ENCODE measurements at places on chromosomes 3 and 15.

- DNase-seq = no peak
Measured at GRCh38 chr15:31077181-31077580, 24.3 kb downstream of the TRPM1 start.

DNA sequence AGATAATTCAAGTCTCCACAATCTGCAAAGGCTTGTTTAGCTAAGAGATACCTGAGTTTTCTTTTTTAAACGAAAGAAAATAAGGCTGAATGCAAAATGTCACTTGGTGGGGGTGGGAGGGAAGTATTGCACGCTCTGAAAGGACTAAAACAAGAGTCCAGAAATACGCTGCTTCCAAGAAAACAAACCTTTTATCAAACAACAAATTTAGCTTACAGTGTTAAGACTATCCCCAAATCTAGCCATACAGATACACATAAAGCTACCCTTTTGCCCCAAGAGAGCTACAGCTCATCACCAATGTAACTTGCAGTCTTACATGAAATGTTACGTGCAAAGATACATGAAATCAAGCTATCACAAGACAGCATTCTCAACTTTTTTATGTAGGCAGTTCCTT is 522.5 kb downstream of the FOXP1 start:
- DNase-seq = no peak

DNA sequence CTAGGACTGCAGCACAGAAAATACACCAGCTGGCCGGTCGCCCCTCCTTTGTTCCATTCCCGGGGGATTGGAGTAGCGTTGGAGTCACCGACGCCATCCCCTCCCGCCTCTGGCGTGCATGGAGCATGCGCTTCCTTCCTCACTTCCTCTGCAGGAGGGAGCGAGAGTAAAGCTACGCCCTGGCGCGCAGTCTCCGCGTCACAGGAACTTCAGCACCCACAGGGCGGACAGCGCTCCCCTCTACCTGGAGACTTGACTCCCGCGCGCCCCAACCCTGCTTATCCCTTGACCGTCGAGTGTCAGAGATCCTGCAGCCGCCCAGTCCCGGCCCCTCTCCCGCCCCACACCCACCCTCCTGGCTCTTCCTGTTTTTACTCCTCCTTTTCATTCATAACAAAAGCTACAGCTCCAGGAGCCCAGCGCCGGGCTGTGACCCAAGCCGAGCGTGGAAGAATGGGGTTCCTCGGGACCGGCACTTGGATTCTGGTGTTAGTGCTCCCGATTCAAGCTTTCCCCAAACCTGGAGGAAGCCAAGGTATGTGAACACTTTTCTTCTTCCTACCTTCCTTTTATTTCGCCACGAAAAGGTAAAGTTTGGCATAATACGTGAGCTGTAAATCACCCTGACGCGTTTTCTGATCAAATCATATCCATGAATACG is at the start of gene SCG3:
Gene SCG3 (plus strand): TSS at position 201 of the 661 bp plus-strand sequence. CDS start 253 bp downstream, at position 454.
- peak; percentile 67 for DNase-seq

- DNase-seq = peak; percentile 92
Measured at GRCh38 chr3:80733522-80734176, 965.9 kb upstream of the ROBO1 start.

GRCh38 chr3:55330355-55330754 is 156.8 kb downstream of the WNT5A start:
- peak; percentile 98 for DNase-seq

DNA sequence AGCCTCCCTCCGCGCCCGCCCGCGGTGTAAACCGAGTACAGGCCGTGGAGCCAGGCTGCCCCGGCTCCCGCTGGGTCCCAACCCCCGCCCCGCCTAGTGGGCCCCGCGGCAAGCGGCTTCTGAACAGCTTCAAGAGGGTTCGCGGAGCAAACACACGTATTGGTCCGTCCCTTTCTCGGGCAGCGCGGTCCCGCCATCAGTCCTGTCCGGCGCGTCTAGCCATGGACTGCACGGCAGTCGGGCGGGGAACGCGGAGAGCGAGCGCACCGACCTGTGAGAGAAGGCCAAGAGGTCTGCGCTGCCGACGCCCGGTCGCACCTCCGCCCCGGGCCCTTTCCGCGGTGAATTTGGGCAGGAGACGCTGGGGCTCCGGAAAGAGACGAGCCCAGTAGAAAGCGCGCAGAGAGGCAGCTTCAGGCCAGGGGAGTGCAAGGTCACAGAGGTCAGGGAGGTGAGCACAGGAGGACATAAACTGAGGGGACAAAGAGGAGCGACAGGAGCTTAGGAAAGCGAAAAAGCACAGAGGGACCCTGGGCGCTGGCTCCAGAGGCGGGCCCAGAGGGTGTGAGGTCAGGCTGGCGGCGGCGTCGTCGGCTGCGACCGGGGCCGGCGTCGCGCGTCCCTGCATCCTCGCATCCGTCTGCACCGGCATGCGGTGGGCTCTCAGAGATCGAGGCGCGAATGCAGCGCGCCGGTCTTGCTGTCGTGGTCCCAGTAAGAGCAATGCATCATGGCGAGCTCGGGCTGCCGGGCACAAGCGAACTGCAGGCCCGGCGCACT is 1.8 kb downstream of the FOXL2 start:
- DNase-seq = no peak

DNA sequence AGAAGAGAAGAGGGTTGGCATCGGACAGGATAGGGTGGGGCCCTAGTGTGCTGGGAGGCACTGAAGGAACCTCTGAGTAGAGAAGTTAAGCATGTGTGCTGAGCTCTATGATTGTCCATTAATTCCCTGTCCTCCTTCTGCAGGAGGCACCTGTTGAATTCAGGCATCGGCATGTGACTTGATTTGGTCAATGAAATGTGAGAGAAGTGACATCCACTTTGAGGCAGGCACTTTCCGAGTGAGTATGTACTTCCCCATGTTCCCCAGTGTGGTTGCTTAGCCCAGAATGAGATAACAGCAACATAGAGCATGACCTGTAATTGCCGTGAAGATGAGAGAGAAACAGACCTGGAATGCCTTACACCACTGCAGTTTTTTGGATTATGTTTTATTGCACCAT is 224.8 kb downstream of the RPLP1 start:
- DNase-seq = no peak

DNA sequence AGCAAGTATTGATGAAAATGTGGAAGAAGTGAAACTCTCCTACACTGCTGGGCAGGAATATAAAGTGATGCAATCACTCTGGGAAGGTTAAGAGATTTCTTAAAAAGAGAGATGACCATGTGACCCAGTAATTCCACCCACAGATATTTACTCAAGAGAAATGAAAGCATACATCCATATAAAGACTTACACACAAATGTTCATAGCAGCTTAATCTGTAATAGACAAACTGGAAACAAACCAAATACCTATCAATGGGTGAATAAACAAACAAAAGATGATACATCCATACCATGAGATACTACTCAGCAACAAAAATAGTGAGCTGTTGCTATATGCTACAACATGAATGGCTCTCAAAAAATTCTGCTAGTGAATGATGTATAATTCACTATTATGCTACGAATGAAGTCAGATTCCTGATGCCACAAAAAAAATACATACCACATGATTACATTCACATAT is 463.3 kb downstream of the MAGI1 start:
- peak; percentile 86 for DNase-seq

- DNase-seq = no peak
Measured at GRCh38 chr15:89487791-89488190, 8.6 kb downstream of the RHCG start.

DNA sequence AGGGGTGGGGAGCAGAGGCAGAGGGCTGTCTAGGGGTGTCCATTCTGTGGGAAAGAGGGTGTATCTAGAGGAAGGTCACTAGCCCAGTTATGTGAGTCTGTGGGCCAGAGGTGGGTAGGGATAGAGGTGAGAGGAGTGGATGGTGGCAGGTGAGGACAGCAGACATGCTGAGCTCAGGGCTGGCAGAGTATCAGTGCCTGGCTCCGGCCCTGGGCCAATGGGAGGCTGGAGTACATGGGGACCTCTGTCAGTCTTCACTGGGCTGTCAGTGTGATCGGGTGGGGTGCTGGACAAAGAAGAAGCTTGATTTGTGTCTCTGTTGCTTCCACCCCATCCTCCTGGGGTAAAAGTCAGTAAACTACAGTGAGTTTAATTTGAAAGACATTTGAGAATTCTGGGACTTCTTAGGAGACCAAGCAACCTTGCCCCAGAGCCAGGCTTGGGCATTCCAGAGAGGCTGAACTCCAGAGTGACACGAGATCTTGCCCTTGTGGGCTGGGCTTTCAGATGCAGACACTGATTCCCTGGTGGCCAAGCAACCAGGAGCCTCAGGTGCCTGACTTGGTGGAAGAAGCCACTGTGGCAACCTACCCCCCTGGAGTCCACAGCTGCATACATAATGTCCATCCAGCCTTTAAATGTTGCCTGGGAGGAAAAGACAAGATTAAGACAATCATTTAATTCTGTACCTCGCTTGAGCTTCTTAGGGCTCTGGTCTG is 60.7 kb downstream of the EXOG start:
- no peak for DNase-seq

GRCh38 chr3:138093721-138094120 is 21.7 kb downstream of the DZIP1L start:
- no peak for DNase-seq

DNA sequence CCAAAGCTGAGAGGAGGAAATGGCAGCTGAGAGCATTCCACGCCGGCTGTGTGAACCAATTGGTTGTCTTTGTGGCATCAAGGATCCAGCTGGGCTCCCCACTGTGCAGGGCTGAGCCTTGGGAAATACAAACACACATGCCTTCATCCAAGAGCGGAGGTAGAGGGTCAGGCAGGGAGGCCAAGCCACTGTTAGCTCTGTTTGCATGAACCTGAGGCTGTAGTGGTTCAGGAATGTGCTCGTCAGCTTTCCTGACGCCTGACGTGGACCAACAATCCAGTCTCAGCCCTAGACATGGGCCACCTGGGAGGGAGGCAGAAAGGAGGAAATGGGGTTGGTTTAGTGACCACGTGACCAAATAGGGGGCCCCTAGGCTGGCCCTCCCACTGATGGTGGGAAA is 276.9 kb downstream of the TLE3 start:
- DNase-seq = peak; percentile 82

- DNase-seq = no peak
Measured at GRCh38 chr15:101349047-101349951, 54.3 kb upstream of the SNRPA1 start.

GRCh38 chr3:48532977-48533337 is 23.6 kb downstream of the PFKFB4 start:
- no peak for DNase-seq

GRCh38 chr15:38768970-38769369 is 204.4 kb upstream of the RASGRP1 start:
- peak; percentile 40 for DNase-seq

DNA sequence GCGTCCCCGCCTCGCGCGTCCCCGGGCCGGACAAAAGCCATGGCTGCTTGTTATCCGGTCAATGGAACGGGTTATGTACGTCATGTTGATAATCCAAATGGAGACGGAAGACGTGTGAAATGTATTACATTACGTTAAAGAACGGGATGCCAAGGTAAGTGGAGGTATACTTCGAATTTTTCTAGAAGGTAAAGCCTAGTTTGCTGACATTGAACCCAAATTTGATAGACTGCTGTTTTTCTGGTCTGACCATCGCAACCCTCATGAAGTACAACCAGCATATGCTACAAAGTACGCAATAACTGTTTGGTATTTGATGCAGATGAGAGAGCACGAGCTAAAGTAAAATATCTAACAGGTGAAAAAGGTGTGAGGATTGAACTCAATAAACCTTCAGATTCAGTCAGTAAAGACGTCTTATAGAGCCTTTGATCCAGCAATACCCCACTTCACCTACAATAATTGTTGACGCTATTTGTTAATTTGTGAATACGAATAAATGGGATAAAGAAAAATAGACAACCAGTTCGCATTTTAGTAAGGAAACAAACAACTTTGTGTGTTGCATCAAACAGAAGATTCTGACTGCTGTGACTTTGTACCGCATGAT is 19.8 kb downstream of the WDR73 start:
- DNase-seq = no peak

DNA sequence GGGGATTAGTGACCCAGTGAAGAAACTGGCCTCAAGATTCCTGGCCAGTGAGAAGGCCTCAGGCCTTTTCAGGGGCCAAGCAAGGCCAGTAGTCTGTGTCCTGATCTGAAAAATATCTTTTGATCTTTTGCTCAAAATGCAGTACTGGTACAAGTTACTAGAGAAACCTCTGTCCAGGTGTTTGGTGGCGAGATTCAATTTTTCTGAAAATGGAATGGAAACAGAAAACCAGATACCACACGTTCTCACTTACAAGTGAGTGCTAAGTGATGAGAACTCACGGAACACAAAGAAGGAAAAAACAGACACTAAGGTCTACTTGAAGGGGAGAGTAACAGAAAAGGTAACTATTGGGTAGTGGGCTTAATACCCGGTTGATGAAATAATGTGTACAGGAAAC is 463.4 kb downstream of the ZIC1 start:
- DNase-seq = no peak

DNA sequence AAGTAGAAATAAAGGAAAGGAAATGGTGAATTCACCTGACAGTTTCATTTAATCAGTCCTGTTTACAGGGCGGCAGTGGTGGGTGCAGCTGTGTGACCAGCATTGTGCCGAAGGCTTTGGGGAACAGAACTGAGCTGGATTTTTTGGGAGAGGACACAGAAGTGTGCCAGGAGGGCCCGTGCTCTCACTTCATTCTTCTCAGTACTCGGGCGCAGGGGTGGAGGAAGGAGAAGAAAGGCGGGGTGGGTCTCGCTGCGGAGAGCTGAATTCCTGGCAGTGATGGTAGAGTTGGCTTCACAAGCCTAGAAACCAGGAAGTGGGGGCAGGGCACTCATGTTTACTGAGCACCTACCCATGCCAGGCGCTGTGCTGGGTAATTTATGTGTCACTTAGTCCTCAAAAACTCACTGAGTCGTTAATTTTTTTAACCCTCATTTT is 64.6 kb downstream of the CRTC3 start:
- no peak for DNase-seq

DNA sequence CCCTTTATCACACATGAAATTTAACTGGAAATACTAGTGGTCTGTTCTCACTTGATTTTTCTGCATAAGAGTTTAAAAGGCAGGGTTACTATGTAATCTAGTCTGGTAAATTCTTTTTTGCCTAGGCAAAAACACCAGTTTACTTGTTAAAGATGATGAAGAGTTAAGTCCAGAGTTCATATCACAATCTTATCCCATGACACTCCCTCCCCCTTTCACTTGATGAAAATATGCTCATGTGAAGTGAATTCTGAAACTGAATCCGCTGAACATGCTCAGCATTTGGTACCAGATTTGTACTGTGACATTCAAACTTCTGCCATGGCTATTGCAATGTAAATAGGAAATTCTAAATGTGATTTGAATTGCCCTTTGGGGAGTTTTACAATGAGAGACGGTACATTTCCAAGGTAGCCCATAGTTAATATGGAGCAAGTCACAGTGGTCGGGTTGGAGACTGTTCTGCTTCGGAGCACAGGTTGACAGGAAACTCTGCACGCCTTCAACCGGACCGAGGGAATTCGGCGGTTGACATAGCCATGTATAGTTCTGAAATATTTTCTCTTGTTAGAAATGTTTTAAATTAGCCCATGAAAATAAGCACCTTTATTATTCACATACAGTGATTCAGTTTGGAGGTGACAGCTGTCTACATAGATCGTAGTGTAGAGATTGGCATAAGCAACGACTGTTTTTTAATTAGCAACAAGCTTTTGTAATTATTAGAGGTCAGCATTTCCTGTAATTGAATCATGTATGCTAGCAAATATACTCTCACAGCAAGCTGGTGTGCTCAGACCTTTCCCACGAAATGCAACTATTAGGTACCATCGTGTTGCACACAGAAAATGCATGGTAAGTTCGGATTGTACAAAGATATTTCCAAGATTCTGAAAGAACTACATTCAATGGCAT is 768.6 kb upstream of the GOLIM4 start:
- DNase-seq = no peak

GRCh38 chr15:27993544-27993943 is 105.6 kb downstream of the OCA2 start:
- DNase-seq = no peak

- DNase-seq = no peak
Measured at GRCh38 chr15:92579931-92580470, 75.6 kb downstream of the FAM174B start.

GRCh38 chr3:156378871-156379270 is 176.0 kb downstream of the SSR3 start:
- DNase-seq = no peak

Data from astrocyte of the spinal cord (primary cell).